ENCODE measurements at places on chromosomes 12 and 14.

DNA sequence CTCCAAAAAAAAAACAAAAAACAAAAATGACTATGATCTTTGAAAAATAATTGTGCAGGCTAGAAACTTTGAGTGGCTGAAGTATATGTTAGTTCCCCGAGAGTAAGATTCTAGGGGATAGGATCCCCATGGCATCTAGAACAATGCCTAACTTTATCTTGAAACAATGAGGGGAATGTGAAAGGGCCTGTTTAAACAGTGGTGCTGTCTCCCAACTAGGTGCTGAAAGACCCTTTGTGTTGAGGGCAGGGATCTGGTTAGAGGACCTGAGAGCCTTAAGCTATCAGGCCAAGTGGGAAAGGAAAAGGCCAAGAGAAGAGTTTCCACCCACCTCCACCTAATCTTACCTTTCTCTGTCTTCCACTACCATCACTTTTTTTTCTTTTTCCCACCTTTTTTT, 6.8 kb upstream of the YLPM1 start:
- DNase-seq: no peak

- DNase-seq: no peak
Observed at GRCh38 chr12:46945591-46945990, 119.8 kb upstream of the SLC38A4 start.

DNA sequence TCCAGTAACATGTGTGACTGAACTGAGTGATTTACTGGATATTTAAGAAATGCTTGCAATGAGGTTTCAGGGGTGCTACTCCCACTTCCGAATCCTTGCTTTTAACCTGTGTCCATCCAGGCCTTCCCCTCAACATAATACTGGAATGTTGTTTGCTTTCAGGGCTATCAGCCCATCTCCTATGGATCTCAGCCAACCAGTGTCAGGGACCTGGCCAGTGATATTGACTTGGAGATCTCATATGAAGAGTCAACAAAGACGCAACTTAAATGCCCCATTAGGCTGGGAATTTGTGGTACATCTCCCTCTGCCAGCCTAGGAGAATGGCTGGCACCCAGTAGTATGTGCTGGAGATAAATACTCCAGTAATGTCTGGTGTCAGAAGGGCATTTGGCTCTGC, 889 bp upstream of the IFT43 start:
- no peak for DNase-seq

- DNase-seq: no peak
Observed at GRCh38 chr12:18373181-18373580, 111.9 kb downstream of the PIK3C2G start.

DNA sequence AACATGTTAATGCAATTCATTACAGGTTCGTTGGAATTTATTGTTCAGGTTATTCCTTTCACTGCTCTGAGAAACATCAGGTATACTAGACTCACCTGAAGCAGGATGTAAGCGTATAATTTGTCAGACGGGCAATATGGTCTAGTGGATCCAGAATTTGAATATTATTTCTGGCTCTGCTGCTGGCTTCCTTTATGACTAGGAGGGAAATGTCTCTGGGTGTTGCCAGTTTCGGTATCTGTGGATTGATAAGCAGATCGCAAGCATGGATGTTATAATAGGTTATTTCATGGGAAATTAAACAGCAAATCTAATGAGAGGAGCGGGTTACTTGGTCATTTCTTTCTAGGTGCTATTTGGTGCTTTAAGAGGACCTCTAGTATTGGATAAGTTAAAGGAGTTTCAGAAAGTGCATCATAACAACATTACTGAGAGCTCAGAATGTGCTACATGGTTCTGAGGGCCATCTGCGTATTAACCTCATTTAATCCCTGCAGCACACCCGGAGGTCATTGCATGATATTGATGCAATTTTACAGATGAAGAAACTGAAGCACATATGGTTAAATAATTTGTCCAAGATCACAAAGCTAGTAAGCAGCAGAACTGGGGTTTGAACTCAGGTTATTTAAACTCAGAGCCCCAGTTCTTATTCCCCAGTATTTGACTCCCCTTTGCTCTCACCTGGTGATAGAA, 47.3 kb upstream of the BCAT1 start:
- no peak for DNase-seq

GRCh38 chr12:77229640-77230442, 164.5 kb upstream of the E2F7 start:
- no peak for DNase-seq

DNA sequence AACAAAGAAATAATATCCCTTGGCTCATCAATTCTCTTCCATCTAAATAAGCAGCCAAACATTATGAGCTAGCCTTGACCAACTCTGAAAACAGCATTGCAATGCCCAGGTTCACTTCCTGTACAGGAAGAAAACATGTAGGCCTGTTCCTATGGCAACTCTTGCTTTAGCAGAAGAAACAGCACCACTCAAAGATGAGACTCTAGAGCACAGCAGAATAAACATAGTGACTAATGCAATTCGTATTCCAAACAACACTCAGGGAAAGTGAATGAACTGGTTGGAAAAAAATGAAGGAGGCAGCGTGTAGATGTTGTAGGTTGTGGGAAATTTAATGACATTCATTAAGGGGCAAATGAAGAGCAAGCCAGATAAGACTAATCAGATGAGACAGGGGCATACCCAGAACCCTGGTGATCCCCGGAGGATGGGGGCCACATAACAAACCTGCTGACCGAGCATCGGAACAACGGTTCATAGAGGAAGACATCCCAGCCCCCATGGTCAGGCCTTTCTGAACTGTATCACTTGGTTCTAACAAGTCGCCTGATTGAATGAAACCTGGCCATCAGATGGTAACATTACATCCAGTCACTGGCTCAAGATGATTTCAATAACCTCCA, 9.0 kb downstream of the ARHGDIB start:
- DNase-seq: no peak

DNA sequence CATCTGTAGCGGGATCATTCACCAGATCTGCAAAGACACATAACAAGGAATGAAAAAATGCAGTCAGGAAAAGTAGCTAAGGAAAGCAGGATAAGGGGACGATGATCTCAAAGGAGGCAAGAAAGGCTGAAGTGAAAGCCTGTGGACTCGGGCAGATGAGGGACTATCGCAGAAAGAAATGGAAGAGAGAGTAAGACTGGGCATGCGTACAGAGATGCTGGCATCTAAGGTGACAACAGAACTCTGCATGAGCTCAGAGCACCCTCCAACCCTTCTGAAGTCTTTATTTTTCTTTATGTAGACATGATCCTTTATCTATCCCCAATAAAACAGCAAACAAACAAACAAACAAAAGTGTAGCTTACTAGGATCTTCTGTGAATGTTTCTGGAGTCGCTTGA, 7.2 kb downstream of the MFAP5 start:
- DNase-seq: no peak

DNA sequence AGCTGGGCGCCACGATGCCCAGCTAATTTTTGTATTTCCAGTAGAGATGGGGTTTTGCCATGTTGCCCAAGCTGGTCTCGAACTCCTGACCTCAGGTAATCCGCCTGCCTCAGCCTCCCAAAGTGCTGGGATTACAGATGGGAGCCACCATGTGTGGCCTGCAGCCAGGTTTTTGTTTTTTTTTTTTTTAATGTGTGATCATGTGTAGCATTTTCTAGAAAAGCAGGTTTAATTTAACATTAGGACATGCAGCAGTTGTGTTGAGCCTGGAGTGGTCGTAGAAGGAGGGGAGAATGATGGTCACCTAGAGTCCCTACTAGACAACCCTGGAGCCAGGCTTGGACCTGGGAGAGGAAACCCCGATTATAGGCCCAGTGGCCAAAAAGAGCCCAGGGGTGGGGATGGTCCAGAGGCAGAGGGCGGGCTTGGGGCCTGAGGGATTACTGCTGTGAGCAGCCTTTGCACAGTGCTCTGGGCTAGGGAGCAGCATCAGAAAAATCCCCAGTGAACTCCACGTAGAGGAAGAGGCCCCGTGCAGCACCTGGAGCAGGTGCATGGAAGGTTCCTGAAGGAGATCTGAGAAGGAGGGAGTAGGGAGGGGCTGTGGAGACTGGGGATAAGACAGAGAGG, 13.6 kb downstream of the DLK1 start:
- no peak for DNase-seq
